ENCODE measurements at places on chromosomes 2 and 18.
A peak's percentile ranks its signal among the peaks of the same experiment; 100 is the strongest.

- DNase-seq: no peak
Measured at GRCh38 chr18:2281523-2282199, 289.6 kb downstream of the METTL4 start.

DNA sequence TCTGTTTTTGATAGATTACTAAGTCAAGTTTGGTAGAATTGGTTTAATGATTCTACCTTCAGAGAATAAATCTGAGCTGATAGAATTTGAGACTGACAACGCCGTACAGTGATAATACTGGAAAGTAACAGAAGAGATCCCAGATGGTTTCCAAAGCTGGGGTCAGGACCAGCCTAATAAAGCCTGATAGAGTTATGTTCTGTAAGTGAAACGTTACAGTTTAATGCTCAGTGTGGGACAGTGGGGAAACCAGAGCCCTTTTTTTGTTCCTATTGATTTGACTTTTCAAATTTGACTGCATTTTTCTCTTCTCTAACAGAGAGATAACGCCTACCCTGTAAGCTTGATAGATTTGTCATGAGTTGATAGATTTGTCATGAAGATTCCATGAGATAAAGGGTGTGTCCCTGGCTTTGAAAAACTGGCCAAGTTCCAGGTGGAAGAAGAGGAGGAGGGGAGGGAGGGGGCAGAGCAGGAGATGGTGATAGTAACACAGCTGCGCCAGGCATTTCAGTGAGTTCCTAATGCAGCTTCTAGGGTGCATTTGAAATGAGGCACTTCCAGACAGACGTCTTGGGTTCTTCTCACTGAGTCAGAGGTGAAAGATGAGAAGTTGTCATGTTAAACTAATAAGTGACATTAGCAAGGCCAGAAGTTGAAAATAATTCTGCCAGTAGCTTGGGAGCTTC lies 65.1 kb downstream of the CERS6 start:
- DNase-seq: no peak

GRCh38 chr2:144041612-144042011 lies 478.3 kb downstream of the ZEB2 start:
- no peak for DNase-seq

DNA sequence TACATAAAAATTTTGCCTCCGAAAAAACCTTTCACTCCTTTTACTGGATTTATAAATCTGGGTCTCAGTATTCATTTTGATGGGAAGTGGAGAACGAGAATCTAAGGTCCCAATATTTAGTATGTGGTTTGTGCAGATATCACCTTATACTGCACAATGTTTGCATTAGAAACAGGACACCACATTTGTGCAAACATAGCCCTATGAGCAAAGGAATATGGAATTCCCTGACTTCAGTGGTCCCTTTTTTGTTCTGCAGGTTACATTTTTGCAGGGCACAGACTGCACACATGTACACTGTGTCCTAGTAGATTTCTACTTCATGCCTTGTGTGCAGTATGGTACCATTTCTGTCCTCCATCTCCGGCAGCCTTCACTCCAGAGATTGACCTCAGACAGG lies 130.0 kb downstream of the CDH19 start:
- DNase-seq: no peak

- DNase-seq: no peak
Measured at GRCh38 chr2:174660984-174661675, 63.5 kb upstream of the WIPF1 start.

DNA sequence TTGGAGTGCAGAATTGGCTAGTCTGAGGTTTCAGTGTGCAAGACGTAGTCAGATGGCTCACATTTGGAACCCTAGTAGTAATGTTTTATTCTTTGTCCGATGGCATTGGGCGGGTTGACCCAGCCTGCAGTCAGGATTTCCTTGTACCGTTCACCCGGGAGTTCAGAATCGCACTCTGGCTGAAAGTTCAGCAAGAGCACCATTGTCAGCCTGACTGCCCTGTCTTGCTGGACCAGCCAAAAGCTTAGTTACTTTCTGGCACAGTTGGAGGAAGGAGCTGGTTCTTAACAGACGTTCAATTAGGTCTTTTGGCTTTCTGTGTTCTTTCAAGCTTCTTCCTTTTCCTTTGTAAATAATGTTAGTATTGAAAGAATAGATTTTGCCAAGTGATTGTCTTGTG lies 18.6 kb downstream of the RMC1 start:
- DNase-seq: no peak

GRCh38 chr2:127535422-127535901 lies at the start of gene MYO7B:
TSS of gene MYO7B (plus strand) at chr2:127535683. CDS start at chr2:127559723, 24,040 bp downstream.
- DNase-seq: no peak

DNA sequence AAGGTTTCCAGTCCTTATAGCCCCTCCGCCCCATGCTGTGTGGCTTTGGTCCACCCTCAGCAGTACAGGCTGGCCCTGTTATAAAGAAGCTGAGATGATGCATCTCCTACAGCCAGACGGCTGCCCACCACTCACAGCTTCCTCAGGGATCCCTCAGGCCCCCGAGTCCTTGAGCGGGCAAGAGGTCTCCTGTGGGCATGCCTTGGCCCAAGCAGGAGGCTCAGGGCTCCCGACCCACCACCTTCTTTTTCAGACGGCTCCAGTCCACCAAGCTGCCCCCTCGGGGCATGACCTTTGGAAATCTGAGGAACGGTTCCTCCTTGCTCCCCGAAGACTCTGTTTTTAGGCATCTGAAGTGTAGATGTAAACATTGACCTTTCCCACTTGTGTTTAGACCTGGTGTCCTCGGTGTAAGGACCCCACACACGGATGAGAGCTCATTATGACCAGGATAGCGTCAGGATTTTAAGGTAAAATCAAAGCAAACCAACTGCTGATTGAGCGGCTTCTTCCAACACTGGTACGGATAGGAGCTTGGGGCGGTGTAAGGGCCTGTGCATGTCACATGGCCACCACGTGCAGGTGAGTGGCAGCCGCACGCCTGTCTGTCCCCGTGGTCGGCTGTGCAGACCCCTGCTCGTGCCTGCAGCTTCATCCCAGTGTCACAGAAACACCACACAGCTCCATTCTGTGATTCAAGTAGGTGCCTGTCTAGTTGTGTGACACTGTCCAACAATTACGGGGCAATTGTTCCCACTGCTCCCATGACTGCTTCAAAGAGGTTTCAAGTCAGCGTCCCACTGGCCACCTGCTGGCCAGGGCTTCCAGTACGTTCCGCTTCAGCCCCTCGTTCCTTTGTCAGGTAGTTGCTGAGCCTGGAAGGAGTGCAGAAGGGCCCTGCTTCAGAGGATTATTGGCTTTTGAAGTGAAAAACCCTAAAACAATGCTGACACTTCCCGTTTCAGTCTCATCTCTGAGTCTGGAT lies 74.7 kb downstream of the NDUFA10 start:
- DNase-seq: no peak

DNA sequence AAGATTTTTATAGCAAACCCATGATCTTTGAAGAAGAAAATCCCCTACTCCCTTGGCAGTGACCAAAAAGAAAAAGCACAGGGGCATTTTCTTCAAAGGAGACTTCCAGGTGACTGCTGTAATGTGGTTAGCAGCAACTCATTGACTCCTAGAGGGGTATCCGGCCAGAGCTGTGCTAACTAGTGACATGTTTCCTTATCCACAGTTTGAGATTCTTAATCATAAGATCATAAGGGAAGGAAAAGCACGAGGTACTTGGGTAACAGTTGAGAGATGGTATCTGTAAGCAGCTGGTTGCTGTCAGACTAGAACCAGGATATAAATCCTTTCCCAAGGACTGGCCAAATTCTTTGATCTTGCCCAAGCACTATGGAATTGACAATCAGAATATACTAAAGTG lies 124.7 kb downstream of the MREG start:
- DNase-seq: no peak

GRCh38 chr2:58350484-58350883 lies 109.4 kb upstream of the FANCL start:
- DNase-seq: no peak

DNA sequence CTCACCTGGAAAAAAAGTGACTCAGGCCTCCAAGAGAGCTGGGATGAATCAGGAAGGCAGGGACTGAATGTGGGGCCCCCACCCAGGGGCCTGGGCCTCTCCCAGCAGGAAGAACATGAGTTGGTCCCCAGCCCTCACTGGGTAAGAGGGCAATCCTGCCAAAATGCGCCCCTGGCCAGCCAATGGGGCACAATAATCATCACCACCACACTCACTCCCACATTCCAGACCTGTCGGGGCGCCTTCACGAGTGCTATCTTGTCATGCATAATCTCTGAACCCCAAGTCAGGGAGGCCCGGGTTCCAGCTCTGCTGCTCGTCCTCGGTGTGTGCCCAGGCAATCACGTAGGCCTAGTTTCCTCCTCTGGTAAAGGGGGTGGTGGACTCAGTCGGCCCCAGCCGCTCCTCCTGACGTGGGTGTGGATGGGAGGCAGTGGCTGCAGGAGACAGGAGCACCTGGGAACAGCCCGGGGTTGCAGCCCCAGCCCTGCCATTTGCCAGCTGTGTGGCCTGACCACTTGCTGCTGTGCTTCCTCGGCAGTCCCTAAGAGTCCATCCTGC lies 115.1 kb downstream of the CYP26B1 start:
- no peak for DNase-seq

- DNase-seq: peak; percentile 0
Measured at GRCh38 chr2:240405684-240406313, 29.7 kb upstream of the GPC1 start.

DNA sequence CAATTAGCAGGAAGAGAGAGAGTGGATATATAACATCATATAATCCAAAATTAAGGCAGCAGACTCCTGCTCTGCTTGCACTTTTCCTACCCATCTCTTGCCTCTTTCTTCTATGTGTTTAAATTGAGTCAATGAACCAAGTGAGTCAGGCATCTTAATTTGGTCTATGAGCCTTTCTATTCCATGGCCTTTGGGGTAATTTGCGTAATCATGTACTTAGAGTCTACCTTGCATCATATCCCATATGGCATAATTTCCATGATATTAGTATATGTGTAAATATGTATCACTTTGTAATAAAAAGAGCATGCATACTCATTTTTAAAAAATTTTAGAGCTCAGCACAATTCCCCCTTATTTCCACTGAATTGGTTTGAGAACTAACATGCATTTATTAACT lies 555.2 kb downstream of the STK39 start:
- DNase-seq: no peak

- DNase-seq: no peak
Measured at GRCh38 chr18:12307701-12308385, at the start of gene TUBB6. TSS of gene TUBB6 (plus strand) at chr18:12308241. CDS start at chr18:12308293, 52 bp downstream.

DNA sequence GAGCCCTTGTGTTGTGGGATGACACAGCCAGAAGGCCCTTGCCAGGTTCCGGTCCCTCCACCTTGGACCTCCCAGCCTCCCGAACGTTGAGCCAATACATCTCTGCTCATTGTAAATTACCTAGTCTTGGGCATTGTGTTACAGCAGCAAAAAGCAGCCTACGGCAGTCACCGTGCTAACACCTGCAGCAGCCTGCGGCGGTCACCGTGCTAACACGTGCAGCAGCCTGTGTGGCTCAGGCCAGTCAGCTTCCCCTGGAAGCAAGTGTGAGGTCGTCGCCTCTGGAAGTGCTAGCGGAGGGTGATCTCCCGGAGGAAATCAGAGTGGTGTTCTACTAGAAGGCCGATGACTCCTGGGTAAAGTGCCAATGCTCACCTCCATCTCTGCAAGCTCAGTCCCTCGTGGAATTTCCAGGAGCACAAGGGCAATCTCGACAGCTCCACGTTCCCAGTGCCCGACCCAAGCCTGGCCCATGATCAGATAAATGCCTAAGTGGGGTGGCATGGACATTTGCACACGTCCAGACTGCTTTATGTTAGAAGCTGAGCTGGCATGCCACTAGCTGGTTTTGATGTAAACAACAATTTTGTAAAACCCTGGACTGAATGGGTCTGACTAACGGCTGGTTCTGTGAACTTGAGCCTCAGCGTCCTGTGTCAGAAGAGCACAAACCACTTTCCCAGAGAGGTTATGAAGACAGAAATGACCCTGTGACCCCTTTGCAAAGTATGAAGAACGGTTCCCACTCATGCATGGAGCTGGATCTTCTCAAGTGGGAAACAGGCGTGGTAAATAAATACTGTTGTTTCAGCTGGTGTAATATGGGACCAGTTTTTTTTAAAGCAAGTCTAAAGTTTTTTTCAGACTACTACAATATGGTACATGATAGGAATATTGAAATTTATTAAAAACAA lies 11.4 kb upstream of the CNDP1 start:
- no peak for DNase-seq

GRCh38 chr2:48065096-48065495 lies 158.8 kb upstream of the FBXO11 start:
- DNase-seq: no peak

Data from CD4-positive, alpha-beta T cell treated with Interleukin-4 for 1 hour (primary cell).